T-cell (primary cell): ENCODE measurements at places on chromosomes 7 and 10. TPM values are rescaled to one million over a fixed set of nuclear protein-coding genes. Genes with fewer than 3 reads are reported as not detected.

The SEMA3E gene
- not detected for total RNA-seq

The LIPM gene
- not detected for total RNA-seq

The CHRM2 gene
- not detected for total RNA-seq

The PLEKHA1 gene
- 58.6 TPM for total RNA-seq

The KLF14 gene
- not detected for total RNA-seq

The DUSP5 gene
- 9.6 TPM for total RNA-seq

The ADRA2A gene
- total RNA-seq: 0.10 TPM

The PBLD gene
- total RNA-seq: 1.3 TPM

The ASIC3 gene
- 16.0 TPM for total RNA-seq

GRCh38 chr7:41046221-41046761 is 656.6 kb downstream of the INHBA start:
- no peaks in the 10 kb centered on the region for H3K4me1 ChIP-seq
- H3K36me3 ChIP-seq: no peaks in the 10 kb centered on the region
- H3K27me3 ChIP-seq: no peaks in the 10 kb centered on the region
- no peak overlapping the region for H3K4me3 ChIP-seq
- H3K27ac ChIP-seq: no peak overlapping the region

- H3K4me3 ChIP-seq: no peak overlapping the region
- H3K4me1 ChIP-seq: no peaks in the 10 kb centered on the region
- no peaks in the 10 kb centered on the region for H3K27me3 ChIP-seq
- H3K36me3 ChIP-seq: no peaks in the 10 kb centered on the region
Measured at GRCh38 chr7:128190051-128190647, 50.9 kb upstream of the LEP start.

- no peak overlapping the region for H3K27ac ChIP-seq
- H3K4me1 ChIP-seq: peaks cover 15% of the 10 kb centered on the region
- H3K36me3 ChIP-seq: no peaks in the 10 kb centered on the region
- H3K4me3 ChIP-seq: no peak overlapping the region
- no peak for DNase-seq
Measured at GRCh38 chr7:2032030-2032875, 200.5 kb downstream of the MAD1L1 start.

DNA sequence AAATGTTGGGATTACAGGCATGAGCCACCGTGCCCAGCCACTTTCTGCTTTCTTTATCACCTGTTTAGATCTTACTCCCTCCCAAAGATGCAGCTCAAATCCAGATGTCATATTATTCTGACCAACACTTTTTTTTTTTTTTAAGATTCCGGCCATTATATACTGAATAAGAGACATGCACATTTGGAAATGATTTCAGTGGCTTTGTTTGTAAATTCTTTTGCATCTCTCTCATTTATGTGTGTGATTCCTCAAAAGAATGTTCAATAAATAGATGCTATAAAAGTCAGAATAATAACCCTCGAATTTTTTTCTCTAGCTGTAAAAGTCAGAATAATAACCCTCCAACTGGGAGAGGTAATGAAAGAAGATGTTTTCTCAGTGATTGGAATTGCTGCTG is 25.4 kb downstream of the HECW1 start:
- H3K36me3 ChIP-seq: no peaks in the 10 kb centered on the region
- H3K4me1 ChIP-seq: no peaks in the 10 kb centered on the region
- H3K4me3 ChIP-seq: no peak overlapping the region
- H3K27me3 ChIP-seq: no peaks in the 10 kb centered on the region
- DNase-seq: no peak

- H3K4me1 ChIP-seq: peaks cover 38% of the 10 kb centered on the region
- no peak overlapping the region for H3K27ac ChIP-seq
- H3K36me3 ChIP-seq: no peaks in the 10 kb centered on the region
- no peak for DNase-seq
- H3K27me3 ChIP-seq: peaks cover 93% of the 10 kb centered on the region
- no peak overlapping the region for H3K4me3 ChIP-seq
Measured at GRCh38 chr10:100736144-100736808, 9.1 kb upstream of the PAX2 start.

- no peak for DNase-seq
- peaks cover 3% of the 10 kb centered on the region for H3K27me3 ChIP-seq
- H3K4me3 ChIP-seq: no peak overlapping the region
- H3K27ac ChIP-seq: no peak overlapping the region
Measured at GRCh38 chr7:16509829-16510228, 16.8 kb upstream of the LRRC72 start.

DNA sequence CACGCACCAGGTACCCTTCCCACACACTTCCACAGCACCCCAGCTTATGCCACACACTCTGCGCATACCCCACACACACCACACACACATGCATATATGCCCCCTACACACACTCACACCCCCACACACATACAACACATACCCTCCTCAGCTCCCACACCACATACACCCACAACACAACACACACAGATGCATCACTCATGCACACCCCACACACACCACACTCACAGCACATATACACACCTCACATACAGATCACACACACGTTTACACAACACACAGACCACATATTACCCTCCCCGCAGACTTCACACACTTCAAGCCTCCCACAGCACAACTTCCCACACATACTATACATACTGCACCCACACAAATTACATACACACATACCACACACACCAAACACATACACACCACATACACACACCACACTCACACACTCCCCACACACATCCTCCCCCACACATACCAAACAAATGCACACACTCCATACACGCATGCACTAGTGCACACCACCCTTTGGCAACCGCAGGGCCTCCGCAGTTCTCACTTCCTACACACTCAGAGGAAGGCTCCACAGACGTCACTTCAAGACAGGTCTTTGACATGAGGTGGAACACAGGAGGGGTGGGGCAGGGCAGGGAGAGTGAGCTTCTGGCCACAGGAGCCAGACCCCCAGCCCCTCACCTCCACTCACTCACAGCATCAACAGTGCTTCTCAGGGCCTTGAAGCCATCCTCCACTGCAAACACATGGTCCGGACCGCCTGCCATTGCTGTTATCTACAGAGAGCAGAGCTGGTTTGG is 18.5 kb upstream of the ANTXRL start:
- peaks cover 90% of the 10 kb centered on the region for H3K4me1 ChIP-seq
- peak overlapping the region; percentile 85 for H3K4me3 ChIP-seq
- DNase-seq: peak; percentile 70
- peak overlapping the region; percentile 82 for H3K27ac ChIP-seq
- no peaks in the 10 kb centered on the region for H3K27me3 ChIP-seq

GRCh38 chr7:148185041-148185440 is 405.5 kb upstream of the C7orf33 start:
- no peaks in the 10 kb centered on the region for H3K27me3 ChIP-seq
- no peak overlapping the region for H3K4me3 ChIP-seq
- no peak overlapping the region for H3K27ac ChIP-seq
- no peaks in the 10 kb centered on the region for H3K4me1 ChIP-seq

DNA sequence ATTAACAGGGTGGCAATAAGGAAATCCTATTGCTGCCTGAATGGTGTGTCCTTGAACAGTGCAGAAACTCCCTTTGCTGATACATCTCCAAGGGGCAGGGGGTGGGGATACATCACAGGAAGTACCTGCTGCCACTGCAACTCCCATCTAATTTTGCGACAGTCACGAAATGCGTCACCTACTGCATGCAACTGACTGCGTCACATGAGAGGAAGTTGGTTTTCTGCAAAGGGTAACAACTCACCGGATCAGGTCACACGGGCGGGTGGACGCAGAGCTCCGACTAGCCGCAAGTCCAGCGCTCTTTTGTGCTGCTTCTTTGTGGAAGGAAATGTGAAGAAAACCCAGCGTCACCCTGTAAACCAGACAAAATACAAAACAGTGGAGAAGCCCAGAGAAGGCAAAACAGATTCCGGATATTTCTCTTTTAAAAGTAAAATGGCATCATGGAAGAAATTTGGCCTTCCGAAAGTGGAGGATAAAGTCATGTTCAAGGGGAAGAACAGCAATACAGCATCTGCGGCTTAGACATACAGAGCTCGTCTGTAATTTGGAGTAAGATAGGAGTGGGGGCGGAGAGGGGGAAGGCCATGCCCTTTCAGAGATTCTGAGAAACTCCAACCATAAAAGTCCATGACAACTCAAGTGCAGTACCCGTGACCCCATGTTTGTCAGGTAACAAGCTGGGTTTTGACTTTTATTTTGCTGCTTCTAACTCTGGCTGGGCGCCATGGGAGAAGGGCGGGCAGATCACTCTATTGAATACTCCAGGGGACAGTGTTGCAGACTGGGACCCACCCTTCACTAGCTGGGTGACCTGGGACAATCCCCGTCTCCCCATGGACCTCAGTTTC is 32.3 kb upstream of the PLEKHS1 start:
- no peak for DNase-seq
- H3K4me3 ChIP-seq: no peak overlapping the region
- no peaks in the 10 kb centered on the region for H3K4me1 ChIP-seq
- H3K27ac ChIP-seq: no peak overlapping the region
- peaks cover 4% of the 10 kb centered on the region for H3K36me3 ChIP-seq

DNA sequence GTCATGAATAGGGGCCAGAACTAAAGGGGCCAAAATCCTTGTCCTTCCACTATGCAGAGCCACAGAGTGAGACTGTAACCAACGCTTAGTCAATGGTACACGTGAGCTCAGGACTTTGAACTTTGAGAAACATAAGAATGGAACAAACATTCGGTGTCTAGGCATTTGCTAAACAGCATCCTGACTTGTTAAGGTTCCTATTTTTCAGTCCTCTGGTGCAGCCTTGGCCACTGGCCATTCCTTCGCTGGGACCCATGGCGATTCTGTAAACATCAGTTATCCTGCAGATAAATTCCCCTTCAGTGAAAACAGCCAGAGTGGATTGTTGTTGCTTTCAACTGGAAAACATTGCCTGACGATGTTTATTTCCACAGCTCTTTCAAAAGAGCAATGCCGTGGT is 266.8 kb downstream of the SORCS1 start:
- no peaks in the 10 kb centered on the region for H3K36me3 ChIP-seq
- no peak overlapping the region for H3K27ac ChIP-seq
- H3K27me3 ChIP-seq: no peaks in the 10 kb centered on the region
- no peaks in the 10 kb centered on the region for H3K4me1 ChIP-seq
- no peak overlapping the region for H3K4me3 ChIP-seq

GRCh38 chr10:8830048-8830447 is 775.6 kb downstream of the GATA3 start:
- H3K4me3 ChIP-seq: no peak overlapping the region
- H3K36me3 ChIP-seq: no peaks in the 10 kb centered on the region
- no peak for DNase-seq
- H3K27ac ChIP-seq: no peak overlapping the region
- H3K4me1 ChIP-seq: no peaks in the 10 kb centered on the region

GRCh38 chr7:130937016-130937415 is 203.0 kb upstream of the KLF14 start:
- H3K36me3 ChIP-seq: peaks cover 22% of the 10 kb centered on the region
- H3K4me1 ChIP-seq: peaks cover 62% of the 10 kb centered on the region
- no peak for DNase-seq
- peak overlapping the region; percentile 90 for H3K27ac ChIP-seq

DNA sequence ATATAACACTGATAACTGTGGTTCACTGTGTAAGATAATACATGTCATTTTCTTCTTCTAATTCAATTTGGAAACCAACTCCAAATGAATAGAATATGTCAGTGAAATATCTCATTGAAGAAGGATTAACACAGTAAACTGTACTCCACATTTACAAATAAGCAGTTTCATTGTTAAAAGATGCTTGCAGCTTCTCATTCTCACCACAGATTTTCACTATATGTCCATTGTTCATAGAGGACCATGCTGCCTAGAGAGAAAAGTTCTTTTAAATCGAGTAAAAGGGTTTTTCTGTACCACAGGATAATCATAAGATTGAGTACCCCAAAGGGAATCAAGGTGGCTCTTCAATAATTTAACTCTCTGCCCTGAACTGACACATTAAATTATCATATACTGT is 165.5 kb downstream of the LRRN3 start:
- no peak overlapping the region for H3K27ac ChIP-seq
- H3K27me3 ChIP-seq: no peaks in the 10 kb centered on the region
- no peak overlapping the region for H3K4me3 ChIP-seq
- no peaks in the 10 kb centered on the region for H3K36me3 ChIP-seq
- no peak for DNase-seq

- no peaks in the 10 kb centered on the region for H3K4me1 ChIP-seq
- DNase-seq: no peak
- no peaks in the 10 kb centered on the region for H3K36me3 ChIP-seq
- H3K4me3 ChIP-seq: no peak overlapping the region
Measured at GRCh38 chr7:33710608-33711007, 194.7 kb upstream of the BMPER start.

GRCh38 chr7:3912291-3912690 is 611.2 kb downstream of the SDK1 start:
- H3K27me3 ChIP-seq: no peaks in the 10 kb centered on the region
- H3K27ac ChIP-seq: no peak overlapping the region
- DNase-seq: no peak
- no peaks in the 10 kb centered on the region for H3K4me1 ChIP-seq

DNA sequence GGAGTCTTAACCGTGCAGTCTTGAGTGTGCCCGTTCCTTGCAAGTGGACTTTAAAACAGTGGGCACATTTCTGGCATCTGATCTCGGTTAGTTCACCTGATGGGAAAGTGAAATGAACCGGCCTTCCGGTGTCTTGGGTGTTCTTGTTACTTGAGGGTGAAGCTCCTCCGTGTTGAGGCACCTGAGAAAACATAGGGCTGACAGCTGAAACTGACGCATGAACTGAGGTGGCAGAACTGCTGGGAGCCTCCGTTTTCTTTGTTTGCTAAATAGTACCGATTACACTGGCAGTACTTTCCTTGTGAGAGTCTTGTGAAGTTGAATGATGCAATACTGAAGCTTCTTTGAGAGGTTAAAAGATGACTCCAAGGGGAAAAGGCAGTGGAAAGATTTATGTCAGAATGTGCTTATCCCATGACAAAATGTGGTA is 62.8 kb upstream of the SAMD8 start:
- H3K4me3 ChIP-seq: no peak overlapping the region
- no peaks in the 10 kb centered on the region for H3K4me1 ChIP-seq
- no peaks in the 10 kb centered on the region for H3K27me3 ChIP-seq
- no peaks in the 10 kb centered on the region for H3K36me3 ChIP-seq

- no peaks in the 10 kb centered on the region for H3K27me3 ChIP-seq
- DNase-seq: no peak
- no peaks in the 10 kb centered on the region for H3K4me1 ChIP-seq
Measured at GRCh38 chr10:47054974-47055373, 143.7 kb downstream of the PTPN20 start.

GRCh38 chr10:36170943-36171501 is 528.9 kb upstream of the FZD8 start:
- H3K4me3 ChIP-seq: no peak overlapping the region
- no peak overlapping the region for H3K27ac ChIP-seq
- H3K27me3 ChIP-seq: no peaks in the 10 kb centered on the region
- DNase-seq: no peak

DNA sequence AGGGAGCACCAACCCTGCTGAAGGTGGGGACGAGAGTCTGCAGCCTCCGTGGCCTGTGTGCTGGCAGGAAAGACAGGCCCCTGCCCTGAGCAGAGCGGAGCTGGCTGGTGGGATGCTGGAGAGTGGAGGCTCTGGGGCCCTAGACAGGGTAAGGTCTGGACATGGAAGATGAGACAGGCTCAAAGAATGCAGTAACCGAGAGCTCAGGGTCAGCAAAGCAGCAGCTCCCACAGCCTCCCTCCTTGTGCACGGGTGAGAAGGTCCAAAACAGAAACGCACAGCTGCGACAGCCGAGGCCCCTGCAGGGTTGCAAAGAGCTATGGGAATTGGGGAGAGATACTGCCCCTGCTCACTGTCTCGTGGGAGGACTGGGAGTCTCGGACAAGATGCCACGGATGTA is 80.5 kb downstream of the TNS3 start:
- H3K27me3 ChIP-seq: no peaks in the 10 kb centered on the region
- no peaks in the 10 kb centered on the region for H3K36me3 ChIP-seq
- no peaks in the 10 kb centered on the region for H3K4me1 ChIP-seq
- H3K4me3 ChIP-seq: no peak overlapping the region
- DNase-seq: no peak
